Lower leg skin (tissue), 4 donors: ENCODE measurements at places on chromosomes 4 and X.

- DNase-seq, result no peak
These were observed 3.5 kb downstream of the CNOT6L start for GRCh38 chr4:77815636-77816035.

GRCh38 chrX:56232221-56233082 is at the start of gene KLF8:
KLF8 (plus strand) TSS chrX:56232356; CDS start chrX:56233335, 979 bp downstream.
- peak; percentile 53 for DNase-seq

DNA sequence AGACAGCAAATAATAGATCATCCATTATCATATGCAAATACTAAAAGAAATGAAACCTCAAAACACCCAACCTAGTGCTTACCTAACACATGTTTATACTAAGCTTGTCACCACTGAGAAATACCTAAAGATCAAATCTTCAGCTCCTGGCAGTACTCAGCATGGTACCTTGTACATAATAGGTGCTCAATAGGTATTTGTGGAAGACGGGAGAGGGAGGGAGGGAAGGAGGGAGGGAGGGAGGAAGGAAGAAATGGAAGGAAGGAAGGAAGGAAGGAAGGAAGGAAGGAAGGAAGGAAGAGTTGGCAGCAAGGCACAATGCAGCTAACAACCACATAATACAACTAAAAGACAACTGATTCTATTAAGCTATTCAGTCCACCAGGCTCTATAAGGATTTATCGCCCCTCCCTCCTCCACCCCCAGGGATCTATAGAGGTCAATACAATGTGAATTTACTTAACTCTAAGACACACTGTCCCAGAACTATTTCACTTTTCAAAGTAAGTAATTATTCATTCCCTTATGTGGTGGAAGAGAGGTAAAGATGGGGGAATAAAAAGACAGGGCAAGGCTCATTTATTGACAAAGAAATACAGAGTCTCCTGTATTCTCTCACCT is 328.9 kb downstream of the PAPSS1 start:
- no peak for DNase-seq

- no peak for DNase-seq
These were observed 3.0 kb downstream of the GIMD1 start for GRCh38 chr4:106365613-106366012.

- DNase-seq, result no peak
These were observed 19.3 kb upstream of the DUSP9 start for GRCh38 chrX:153627675-153628111.

- no peak for DNase-seq
These were observed 6.5 kb downstream of the UGT2B17 start for GRCh38 chr4:68569466-68570121.

DNA sequence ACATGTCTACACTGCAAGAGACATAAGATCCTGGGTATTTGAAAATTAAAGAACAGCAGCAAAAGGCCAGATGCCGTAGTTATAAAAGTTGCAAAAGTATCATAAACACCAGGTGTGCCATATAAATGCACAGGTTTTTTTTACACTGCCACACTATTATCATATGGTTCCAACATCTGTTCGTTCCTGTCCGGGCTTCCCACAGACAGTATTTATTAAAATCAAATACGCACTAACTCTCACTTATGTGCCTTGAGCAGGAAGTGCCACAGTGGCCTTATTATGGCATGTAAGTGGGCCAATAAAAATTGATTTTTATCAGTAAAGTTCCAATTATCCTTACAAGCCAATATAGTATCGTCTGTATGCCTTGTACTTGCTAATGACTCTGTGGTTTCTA is 873.2 kb downstream of the RPA4 start:
- DNase-seq, result no peak
